Omental fat pad (tissue), 4 donors: ENCODE measurements at places on chromosomes 11 and 22.

GRCh38 chr11:12117611-12118010, 7.2 kb downstream of the MICAL2 start:
- DNase-seq, result no peak

- DNase-seq, result no peak
These were observed 109.6 kb downstream of the RBFOX2 start for GRCh38 chr22:35919002-35919542.

GRCh38 chr11:35943309-35943708, 553 bp upstream of the LDLRAD3 start:
- DNase-seq, result no peak

DNA sequence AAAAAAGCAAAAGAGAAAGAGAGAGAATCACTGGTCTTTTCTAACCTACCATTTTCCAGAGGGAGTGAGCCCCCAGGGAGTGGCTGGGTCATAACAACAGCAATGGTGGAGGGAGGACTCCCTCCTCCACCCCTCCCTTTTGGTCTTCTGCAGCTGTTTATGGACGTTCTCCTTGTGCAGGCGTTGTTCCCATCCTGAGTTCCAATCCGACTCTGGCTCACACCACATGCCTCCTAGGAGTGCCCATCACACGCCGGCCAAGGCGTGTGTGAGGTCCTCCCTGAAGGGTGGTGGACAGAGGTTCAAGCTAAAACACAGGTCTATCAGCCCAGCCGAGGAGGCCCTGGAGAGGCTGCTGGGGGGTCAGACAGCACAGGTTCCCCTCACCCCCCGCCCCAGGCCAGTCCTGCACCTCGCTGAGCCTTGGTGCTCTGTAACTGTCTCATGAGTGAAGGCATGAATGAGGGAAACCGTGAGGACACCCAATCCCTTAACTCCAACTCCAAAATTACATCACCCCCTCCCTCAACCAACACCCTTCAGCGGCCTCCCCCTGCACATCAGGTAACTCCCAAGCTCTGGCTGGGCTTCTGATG, 29.4 kb downstream of the IFT27 start:
- DNase-seq, result no peak

DNA sequence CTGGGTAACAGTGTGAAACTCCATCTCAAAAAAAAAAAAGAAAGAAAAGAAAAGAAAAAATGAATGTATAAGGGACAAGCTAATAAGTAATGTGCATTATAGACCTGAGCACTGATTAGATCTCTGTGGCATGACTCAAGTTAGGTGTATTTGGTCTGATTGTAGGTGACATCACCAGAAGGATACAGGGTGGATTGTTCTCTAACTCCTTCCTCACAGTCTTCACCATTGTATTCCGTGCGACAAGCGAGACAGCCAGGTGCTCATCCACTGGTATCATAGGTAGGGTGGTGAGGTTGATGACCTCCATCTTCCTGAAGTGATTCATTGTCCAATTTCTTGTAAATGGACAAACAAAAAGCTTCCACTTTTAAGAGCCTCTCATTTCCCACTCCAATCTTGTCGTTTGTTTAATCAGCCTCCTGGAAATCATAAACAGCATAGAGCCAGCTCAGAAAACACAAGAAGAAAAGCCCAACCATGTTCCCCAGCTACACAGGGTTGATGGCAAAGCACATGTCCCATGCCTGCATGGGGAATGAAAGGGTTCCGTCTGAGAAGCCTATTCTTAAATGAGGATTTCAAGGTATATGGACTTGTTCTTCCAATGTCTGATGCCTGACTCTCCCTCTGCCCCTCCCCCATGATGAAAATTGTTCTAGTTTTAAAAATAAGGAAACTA, 6.2 kb downstream of the FAM227A start:
- no peak for DNase-seq

GRCh38 chr11:115188188-115188897, 315.9 kb downstream of the CADM1 start:
- DNase-seq, result no peak

GRCh38 chr22:35649636-35650250, 1.5 kb downstream of the APOL6 start:
- no peak for DNase-seq

DNA sequence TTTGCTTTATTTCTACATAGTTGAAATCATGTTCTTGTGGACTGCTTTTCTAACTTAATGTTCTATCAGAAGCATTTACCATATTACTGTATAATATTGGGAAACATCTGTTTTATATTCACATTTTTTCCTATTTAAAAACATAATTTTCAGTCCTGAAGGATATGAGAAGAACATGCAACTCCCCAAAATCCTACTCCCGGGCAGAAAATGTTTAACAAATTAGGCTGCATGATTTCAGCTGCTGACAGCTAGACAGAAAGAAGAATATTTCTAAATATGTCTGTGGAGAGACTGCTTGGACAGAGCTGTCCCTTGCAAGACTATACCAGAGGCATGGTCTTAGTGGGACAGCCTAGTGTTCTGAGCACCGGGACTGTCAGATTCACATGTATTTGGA, 15.7 kb upstream of the AMPD3 start:
- no peak for DNase-seq

- no peak for DNase-seq
These were observed 3.6 kb upstream of the OR51L1 start for GRCh38 chr11:4991060-4991459.

- no peak for DNase-seq
These were observed 63.4 kb downstream of the MYH9 start for GRCh38 chr22:36324414-36324813.

DNA sequence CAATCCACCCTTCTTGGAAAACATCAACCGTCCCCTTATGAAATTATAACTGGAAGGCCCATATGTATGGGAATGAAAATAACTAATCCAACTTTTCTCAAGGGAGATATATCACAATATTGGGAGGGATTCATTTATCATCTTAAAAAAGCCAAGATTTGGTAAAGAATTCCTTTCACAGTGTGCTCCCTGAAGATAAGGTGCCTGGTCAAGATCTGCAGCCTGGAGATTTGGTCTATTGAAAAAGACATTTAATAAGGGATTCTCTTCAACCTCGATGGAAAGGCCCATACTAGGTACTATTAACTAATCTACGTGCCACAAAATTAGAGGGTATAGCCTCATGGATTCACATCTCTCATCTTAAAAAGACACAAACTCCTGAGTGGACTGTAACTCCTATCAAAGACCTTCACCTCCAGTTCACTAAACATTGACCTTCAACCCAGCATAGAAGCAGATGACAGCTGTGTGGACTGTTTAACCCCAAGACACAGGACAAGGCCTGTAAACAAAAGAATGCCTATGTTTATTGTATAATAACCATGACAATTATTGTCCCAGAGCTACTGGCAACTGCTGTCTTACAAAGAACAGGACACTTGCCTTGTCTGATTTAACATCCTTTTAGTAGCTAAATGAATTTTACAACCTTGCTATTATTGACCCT, 4.8 kb upstream of the FDX1 start:
- no peak for DNase-seq

DNA sequence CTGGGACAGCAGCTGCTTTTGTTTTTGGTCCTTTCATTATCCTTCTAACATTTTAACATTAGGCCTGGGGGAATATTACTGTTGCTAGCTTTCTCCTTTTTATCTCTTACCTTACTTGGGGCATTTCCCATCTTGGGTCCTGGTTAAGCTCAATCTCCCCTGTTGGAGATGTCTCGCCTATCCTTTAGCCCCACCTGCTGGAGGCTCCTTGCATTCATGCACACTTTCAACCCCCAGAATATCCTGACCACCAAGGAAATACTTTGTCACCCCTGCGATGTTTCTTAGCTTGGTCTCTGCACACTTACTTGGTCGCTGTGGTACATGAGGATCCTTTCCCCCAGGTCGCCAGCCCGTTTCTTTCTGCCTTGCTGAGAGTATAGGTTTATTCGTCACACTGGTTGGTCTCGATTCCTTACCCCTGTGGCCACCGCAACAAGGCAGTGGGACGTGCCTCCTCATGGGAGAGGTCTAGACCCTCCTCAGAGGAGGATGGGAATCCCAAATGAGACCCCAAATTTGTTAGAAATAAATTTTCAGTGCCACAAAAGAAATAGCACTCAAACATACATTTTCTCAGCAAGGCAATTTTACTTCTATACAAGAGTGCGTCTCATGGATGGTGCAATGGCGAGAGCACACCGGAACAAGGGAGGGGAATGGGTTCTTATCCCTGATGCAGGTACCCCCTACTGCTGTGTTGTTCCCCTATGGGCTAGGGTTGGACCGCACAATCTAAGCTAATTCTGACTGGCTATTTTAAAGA, 5.4 kb upstream of the TXN2 start:
- DNase-seq, result no peak

DNA sequence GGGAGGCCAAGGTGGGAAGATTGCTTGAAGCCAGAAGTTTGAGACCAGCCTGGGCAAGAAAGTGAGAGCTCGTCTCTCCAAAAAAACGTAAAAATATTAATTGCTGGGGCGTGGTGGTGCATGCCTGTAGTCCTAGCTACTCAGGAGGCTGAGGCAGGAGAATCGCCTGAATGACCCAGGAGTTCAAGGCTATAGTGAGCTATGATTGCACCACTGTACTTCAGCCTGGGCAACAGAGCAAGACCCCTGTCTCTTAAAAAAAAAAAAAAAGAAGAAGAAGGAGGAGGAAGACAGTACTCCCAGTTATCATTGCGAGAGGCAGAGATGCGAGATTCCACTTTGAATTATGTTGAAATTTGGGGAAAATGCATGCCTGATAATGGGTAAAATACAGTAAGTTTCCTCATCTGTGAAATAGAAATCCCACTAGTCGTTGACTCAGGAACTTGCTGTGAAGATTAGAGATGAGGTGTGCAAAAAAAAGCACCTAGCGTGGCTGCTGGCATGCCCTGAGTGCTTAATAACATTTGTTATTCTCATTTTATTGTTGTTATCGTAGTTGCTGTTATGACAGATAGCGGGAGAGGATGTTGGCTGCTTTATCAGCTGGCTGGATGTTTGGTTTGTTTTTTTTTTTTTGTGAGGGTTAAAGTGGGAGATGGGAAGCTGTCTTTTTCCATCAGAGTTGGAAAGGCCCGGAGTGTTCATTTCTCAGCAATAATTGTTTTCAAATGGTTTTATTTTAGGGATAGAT, 33.4 kb downstream of the BCR start:
- no peak for DNase-seq

GRCh38 chr11:35234460-35235156, 95.6 kb downstream of the CD44 start:
- DNase-seq, result no peak

- DNase-seq, result no peak
These were observed 36.8 kb downstream of the MCHR1 start for GRCh38 chr22:40716116-40716515.

GRCh38 chr22:49667236-49667635, 160.4 kb downstream of the BRD1 start:
- no peak for DNase-seq

DNA sequence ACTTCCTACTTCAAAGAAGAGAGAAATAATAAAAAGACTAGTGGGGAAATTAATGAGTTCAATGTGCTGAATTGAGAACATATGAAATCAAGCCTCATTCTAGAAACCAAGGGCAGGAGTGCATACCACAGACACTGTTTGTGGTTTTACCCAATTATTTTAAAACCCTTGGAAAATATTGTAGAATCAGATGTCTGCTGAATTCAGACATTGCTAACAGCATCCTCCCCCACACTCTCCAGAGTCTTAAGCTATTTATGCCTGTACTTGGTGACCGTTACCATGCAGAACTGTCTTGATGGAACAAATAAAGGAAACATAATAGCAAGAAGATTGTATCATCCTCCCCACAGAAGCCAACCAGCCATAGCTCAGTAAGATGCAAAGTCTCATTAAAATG, 850.1 kb downstream of the NTM start:
- DNase-seq, result no peak

DNA sequence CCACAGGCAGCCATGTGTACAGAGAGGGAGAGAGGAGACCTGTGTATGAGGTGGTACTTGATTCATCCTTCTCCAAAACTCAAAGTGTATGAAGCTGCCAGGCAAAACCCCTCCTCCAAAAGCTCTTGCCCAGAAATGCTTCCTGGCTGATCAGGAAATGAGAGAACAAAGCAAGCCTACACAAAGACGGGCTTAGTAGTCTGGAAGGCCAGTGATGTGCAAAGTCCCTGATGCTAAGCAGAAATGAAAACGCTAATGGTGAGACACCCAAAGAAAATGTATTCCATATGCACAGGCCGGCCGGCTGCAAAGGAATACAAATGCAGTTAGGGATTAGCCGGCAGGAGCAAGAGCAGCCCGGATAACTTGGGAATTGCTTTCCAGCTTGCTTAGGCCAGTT, 234.9 kb upstream of the CADM1 start:
- DNase-seq, result no peak

GRCh38 chr11:72807021-72807693, 7.1 kb upstream of the ATG16L2 start:
- DNase-seq, result no peak

- DNase-seq, result peak; percentile 8
These were observed 56.8 kb upstream of the THY1 start for GRCh38 chr11:119479685-119480275.

DNA sequence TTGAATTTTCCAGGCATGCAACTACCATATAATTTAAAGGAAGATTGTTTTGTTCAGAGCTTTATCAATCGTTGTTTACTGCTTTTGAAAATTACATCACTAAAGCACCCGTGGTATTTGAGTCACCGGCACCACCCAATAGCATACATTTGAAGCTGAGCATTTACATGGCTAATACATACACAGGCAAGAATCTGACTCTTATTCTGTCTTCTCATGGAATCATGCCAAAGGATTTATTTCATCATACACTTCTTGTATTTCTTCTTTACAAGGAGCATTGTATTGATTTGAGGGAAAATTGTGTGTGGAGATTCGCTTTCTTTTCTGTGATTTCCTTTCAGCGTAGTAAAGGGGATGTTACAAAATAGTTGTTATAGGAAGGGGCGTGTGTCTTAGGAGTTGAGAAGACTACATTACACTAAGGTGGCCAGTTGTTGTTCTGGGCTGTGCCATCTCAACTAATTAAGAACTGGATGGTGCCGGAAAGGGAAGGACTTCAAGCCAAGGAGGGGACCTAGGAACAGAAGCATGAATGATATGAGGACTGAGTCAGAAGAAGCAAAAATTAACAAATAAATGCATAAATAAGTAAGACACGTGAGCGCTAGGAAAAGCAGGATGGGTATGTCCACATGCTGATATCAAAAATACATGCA, 12.9 kb upstream of the CD3E start:
- no peak for DNase-seq
